Activated CD4-positive, alpha-beta T cell treated with anti-CD3 and anti-CD28 coated beads, Interleukin-2, amount 10 ng/mL, durations not matched to agents 24 days and 14 days (primary cell): ENCODE measurements at places on chromosomes 13 and 19.

DNA sequence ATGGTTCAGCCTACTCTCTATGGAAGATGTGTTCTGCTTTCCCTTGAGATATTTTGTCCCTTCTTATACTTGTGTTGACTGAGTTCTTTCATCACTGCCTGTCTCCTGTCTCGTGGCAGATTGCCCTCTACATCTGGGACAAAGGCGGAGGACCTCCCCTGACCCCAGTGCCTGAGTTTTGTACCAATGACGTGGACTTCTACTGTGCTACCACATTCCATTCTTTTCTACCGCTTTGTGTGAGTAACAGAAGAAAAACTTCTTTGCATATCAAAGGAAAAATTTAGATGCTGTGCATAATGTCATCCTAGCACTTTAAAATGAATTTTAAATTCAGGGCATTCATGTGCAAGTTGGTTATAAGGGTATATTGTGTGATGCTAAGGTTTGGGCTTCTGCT is 74.6 kb downstream of the B3GLCT start:
- peaks cover 8% of the 10 kb centered on the region for H3K36me3 ChIP-seq
- H3K4me3 ChIP-seq = no peak overlapping the region
- H3K27ac ChIP-seq = no peak overlapping the region

DNA sequence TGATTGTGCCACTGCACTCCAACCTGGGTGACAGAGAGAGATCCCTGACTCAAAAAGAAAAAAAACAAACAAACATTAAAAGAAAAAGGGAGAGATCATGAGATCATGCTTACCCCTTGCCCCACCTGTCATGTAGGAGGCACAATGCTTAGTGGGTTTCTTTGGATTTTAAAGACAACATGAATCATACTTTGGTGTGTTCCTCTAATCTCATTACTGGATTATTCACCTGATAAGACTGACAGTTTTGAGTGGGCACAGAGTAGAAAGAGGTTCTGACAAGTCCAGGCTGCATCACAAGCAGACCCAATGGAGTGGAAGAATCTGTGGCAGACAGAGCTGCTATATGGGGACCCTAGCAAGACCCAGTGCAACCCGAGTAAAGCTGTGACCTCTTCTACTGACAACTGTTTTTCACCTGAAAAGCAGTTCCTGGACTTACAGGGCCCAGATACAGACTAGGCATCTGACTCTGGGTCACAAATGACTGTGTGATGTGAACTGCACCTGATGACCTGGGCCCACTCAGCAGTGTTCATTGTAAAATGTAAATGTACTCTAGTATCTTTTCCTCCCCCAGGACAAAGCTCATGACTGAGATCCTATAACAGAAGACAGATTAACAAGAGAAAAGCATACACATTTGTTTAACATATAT is 28.9 kb upstream of the USP12 start:
- no peaks in the 10 kb centered on the region for H3K36me3 ChIP-seq
- no peak overlapping the region for H3K4me3 ChIP-seq
- no peak for DNase-seq
- peaks cover 2% of the 10 kb centered on the region for H3K27me3 ChIP-seq

- H3K4me3 ChIP-seq = no peak overlapping the region
- no peak for DNase-seq
These were observed 282.1 kb downstream of the TDRD3 start for GRCh38 chr13:60679131-60679530.

DNA sequence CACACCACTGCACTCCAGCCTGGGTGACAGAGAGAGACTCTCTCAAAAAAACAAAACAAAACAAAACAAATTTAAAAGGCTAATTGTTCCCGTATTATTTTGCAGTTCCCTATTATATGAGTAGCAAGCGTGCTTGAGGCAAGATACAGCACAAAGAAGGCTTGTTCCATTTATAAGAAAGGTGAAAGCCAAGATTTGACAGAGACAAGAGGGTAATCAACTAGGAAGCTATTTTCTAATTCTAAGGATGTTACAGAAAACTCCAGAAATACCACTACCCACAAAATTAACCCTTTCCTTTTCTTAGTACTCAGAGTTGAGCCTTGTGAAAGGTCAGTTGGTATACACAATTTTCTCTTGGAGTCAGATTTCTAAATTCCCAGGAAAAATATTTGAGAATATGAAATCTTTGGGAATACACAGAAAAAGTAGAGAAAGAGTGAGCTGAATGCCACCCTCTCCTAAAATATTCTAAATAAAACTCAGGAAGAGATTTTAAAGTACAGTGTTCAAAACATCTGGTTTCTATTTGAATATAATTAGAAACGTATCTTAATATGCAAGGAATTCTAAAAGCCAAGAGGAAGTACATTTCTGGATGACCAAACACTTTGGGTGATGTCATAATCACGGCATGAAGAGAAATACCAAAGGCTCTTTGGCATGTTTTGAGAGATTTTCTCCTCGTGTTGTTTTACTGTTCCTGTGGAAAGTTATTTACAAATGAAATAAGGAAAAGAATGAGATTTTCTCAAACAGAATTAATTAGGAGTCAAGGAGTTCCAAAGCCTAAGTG is 63.0 kb upstream of the FLT1 start:
- H3K4me3 ChIP-seq = no peak overlapping the region
- DNase-seq = no peak
- no peaks in the 10 kb centered on the region for H3K36me3 ChIP-seq
- peaks cover 3% of the 10 kb centered on the region for H3K27me3 ChIP-seq
- no peaks in the 10 kb centered on the region for H3K4me1 ChIP-seq
- no peak overlapping the region for H3K27ac ChIP-seq

DNA sequence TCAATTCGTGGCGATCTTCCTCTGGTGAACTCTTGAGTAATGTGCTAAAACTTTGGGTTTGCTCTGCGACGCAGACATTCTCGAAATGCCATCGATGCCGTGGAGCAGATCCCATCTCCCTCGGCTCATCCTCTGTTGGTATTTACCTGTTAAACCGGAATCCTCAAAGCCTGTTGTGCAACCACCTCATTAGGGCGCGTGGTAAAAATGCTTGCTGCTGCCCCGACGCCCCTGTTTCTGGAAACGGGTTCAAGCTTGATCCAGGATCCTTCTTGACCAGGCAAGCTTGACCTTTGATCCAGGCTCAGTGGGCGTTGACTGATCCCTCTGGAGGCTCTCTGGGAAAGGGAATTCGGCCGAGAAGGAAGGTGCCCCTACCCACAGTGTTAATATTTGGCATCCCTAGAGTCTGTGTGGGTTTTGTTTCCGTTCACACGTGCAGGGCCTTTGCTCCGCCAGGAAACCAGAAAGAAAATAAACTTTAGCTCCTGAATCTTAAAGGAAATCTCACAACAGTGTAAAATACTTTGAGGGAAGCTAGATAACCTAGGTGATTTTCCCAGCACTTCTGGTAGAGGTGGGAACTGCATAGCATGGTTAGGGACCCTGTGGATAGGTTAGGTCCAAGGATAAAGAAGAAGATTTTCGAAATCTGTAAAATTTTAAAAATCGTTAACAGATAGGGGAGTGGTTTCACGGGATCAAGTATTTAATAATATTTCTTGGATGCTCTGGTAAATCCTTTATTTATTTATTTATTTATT is 1.1 kb downstream of the LSM14A start:
- DNase-seq = no peak
- H3K4me3 ChIP-seq = peak overlapping the region; percentile 85
- H3K36me3 ChIP-seq = peaks cover 28% of the 10 kb centered on the region
- H3K4me1 ChIP-seq = peaks cover 45% of the 10 kb centered on the region

DNA sequence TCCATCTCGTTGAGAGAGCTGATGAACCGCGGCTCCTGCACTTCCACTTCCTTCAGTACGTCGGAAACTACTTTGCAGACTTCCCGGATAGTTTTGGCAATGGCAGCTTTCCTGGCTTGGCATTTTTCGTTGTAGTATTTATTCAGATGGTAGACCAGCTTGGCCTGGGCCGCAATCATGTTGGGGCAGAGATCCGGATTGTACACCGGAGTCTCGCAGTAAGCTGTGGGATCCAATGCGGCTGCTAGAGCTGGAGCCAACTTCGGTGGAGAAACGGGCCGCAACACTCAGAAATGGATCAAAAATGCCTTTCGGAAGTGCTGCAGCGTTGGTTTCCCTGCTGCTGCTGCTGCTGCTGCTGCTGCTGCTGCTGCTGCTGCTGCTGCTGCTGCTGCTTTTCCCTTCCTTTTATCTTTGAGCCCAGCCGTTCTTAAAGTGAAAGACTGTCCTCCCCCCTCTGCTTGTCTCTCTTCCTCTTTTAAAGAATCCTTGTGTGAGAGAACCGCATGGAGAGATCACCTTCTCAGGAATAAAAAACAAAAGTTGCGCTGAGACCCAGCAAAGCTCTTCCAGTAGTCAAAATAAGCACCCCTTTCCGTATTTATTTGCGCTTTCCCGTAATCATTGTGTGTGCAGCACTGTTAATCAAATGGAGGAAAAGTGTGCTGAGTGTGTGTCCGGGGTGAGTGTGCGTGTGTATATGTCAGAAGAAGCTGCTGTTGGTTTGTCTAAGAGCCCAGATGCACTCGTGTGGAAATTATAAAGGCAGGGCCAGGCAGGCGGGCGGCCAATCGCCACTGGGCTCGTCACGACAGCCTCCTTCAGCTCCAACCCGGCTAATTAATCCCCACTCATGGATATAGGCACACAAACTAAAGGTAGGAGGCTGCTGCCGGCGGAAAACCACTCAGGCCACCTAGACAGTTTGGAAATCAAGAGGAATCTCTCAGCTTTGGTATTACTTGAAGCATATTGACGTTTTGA is at the start of gene MAB21L1:
TSS of gene MAB21L1 (minus strand) at position 730 of the 984 bp plus-strand sequence. CDS start at position 179, 551 bp downstream.
- peak within 1 kb of the TSS; percentile 76 for H3K4me3 ChIP-seq
- H3K4me1 ChIP-seq = peaks cover 26% of the 10 kb centered on the region
- peak within 1 kb of the TSS; percentile 75 for H3K27ac ChIP-seq
- peaks cover 77% of the 10 kb centered on the region for H3K27me3 ChIP-seq

DNA sequence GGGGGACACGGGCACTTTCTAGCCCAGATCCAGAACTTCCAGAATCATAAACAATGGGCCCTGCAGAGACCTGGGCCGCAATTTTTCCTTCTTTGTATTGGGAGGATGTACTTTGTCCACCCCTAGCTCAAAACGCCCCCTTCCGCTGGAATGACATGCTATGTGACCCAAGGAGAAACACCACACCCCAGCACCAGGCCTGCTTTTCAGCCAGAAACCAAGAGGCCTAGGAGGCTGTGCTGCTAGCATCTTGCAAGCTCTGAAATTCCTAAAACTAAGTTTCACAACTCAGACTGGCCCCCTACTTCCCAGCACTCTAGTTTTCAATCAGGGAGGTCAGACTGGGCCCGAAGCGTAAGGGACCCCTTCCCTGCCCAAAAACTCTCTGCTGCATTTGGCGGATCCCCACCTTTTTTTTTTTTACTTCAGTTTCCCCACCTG is 538 bp downstream of the LSM4 start:
- no peaks in the 10 kb centered on the region for H3K27me3 ChIP-seq
- peak overlapping the region; percentile 95 for H3K27ac ChIP-seq
- H3K36me3 ChIP-seq = peaks cover 32% of the 10 kb centered on the region
- peaks cover 53% of the 10 kb centered on the region for H3K4me1 ChIP-seq
- H3K4me3 ChIP-seq = peak overlapping the region; percentile 96
- peak; percentile 86 for DNase-seq

GRCh38 chr13:111411151-111411858 is 90.9 kb downstream of the TEX29 start:
- no peak for DNase-seq
- peaks cover 13% of the 10 kb centered on the region for H3K27me3 ChIP-seq
- no peak overlapping the region for H3K27ac ChIP-seq
- H3K4me3 ChIP-seq = no peak overlapping the region
- H3K36me3 ChIP-seq = no peaks in the 10 kb centered on the region
- no peaks in the 10 kb centered on the region for H3K4me1 ChIP-seq

GRCh38 chr19:2236064-2236313 is 140 bp downstream of the PLEKHJ1 start:
- peak overlapping the region; percentile 100 for H3K4me3 ChIP-seq
- DNase-seq = no peak
- peaks cover 2% of the 10 kb centered on the region for H3K27me3 ChIP-seq
- H3K27ac ChIP-seq = peak overlapping the region; percentile 100
- peaks cover 54% of the 10 kb centered on the region for H3K36me3 ChIP-seq

DNA sequence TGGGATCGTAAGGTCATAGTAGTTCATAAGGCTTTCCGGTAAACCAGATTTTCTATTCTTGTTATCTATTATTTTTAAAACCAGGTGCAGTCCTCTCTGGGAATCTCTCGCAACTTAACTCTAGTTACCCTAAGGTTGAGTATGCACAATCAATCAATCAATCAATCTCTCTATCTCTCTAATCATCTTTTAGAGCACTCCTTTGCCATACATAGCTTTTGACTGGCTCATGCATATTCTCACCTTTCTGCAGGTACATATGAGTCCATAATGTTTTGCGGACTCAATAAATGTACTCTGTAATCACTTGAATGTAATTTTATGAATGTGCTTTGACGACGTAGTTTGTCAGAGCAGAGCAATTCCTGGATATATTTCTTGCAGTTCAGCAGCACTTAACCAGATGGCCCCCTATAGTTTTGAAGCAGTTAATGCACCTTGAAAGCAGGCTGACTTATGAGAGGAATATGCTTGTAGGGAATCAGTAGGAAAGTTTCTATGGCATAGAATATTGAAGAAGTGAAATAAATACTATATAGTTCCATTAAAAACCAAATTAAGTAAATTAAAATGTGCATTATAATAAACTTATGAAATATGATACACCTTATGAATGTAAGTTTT is 524.7 kb downstream of the GPC5 start:
- H3K4me1 ChIP-seq = no peaks in the 10 kb centered on the region
- no peak overlapping the region for H3K27ac ChIP-seq
- H3K36me3 ChIP-seq = no peaks in the 10 kb centered on the region
- no peak overlapping the region for H3K4me3 ChIP-seq
- H3K27me3 ChIP-seq = no peaks in the 10 kb centered on the region

GRCh38 chr13:18943721-18944391 is 237.8 kb downstream of the TUBA3C start:
- peak; percentile 23 for DNase-seq
- H3K36me3 ChIP-seq = no peaks in the 10 kb centered on the region
- H3K4me3 ChIP-seq = no peak overlapping the region
- H3K27ac ChIP-seq = no peak overlapping the region
- H3K4me1 ChIP-seq = no peaks in the 10 kb centered on the region
- no peaks in the 10 kb centered on the region for H3K27me3 ChIP-seq

DNA sequence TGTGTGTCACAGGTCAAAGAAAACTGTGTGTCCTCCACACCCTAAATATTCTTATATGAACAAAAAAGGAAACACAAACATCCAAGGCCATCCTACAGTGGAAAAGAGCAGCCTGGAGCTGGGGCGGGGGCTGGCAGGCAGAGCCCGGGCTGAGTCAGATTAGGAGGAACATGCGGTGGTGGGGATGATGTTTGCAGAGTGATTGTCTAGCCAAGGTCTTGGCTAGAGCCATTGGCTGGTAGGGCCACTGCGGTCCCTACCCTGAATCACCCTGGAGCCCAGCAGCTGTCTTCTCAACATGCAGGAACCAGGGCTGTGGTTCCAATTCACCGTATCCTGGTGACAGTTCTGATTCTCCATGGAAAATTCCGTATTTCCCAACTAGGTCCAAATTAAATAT is 439.5 kb downstream of the FGF9 start:
- H3K36me3 ChIP-seq = peaks cover 14% of the 10 kb centered on the region
- H3K27ac ChIP-seq = peak overlapping the region; percentile 5
- H3K4me1 ChIP-seq = peaks cover 64% of the 10 kb centered on the region
- no peaks in the 10 kb centered on the region for H3K27me3 ChIP-seq
